Adipose tissue (tissue), 3 donors: ENCODE measurements at places on chromosomes 6 and 20. TPM values are rescaled to one million over a fixed set of nuclear protein-coding genes. Genes with fewer than 3 reads are reported as not detected.

ZBTB22 gene
- 13.5 TPM for polyA plus RNA-seq

DDO gene
- polyA plus RNA-seq = 1.1 TPM

C6orf163 gene
- polyA plus RNA-seq = 0.31 TPM

KHDRBS2 gene
- not detected for polyA plus RNA-seq

AK9 gene
- 3.7 TPM for polyA plus RNA-seq

LTA gene
- polyA plus RNA-seq = 0.21 TPM

RHAG gene
- 0.03 TPM for polyA plus RNA-seq

C20orf202 gene
- polyA plus RNA-seq = not detected

OR12D3 gene
- polyA plus RNA-seq = not detected

SUMO4 gene
- polyA plus RNA-seq = not detected

BHLHE23 gene
- polyA plus RNA-seq = not detected

HTR1E gene
- not detected for polyA plus RNA-seq

HAO1 gene
- not detected for polyA plus RNA-seq
